H4 (cell line): ENCODE measurements at places on chromosomes 2 and 18. TPM values are rescaled to one million over a fixed set of nuclear protein-coding genes. Genes with fewer than 3 reads are reported as not detected.

- no peak for DNase-seq
Measured at GRCh38 chr2:25417715-25418369, 76.1 kb upstream of the DNMT3A start.

DNA sequence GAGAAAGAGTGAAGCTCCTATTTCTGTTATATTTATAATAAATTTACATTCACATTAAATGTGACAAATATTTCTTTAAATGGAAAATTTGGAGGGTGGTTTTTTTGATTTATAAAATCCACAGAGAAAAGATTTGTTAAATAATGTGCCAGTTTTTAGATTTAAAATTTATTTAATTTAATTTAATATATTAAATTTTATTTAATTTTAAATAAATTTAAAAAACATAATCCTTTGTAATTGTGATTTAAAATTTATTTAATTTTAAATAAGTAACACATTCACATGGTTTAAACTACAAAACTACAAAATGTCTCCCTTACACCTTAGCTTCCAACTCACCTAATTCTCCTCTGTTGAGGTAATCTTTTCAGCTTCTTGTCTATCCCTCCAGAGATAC lies 123.3 kb downstream of the UBE2E3 start:
- no peak for DNase-seq

GRCh38 chr2:63842149-63843061 lies 709 bp downstream of the UGP2 start:
- DNase-seq, result peak; percentile 59

GRCh38 chr2:197245829-197246804 lies 64.5 kb downstream of the ANKRD44 start:
- no peak for DNase-seq

DNA sequence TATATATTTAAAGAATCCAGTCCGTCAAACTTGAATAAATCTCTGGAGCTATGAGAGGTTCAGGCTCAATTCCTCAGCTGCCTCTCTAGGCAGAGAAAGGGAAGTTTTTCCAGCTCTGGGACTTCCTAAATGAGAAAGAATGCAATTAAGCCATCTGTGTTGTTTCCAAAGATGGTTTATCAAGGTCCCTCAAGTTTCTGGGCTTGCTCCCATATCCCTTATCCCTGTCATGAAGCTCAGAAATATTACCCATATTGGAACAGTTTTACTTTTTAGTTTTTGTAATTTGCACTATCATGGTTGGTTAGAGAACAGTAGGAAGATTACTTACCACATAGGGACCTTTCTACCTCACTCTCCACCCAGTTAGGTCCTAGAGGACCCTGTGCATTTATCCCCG lies 1.4 kb downstream of the CNTNAP5 start:
- no peak for DNase-seq

- no peak for DNase-seq
Measured at GRCh38 chr2:206054952-206055351, 31.0 kb downstream of the INO80D start.

GRCh38 chr2:163715199-163715598 lies 20.6 kb downstream of the FIGN start:
- no peak for DNase-seq

DNA sequence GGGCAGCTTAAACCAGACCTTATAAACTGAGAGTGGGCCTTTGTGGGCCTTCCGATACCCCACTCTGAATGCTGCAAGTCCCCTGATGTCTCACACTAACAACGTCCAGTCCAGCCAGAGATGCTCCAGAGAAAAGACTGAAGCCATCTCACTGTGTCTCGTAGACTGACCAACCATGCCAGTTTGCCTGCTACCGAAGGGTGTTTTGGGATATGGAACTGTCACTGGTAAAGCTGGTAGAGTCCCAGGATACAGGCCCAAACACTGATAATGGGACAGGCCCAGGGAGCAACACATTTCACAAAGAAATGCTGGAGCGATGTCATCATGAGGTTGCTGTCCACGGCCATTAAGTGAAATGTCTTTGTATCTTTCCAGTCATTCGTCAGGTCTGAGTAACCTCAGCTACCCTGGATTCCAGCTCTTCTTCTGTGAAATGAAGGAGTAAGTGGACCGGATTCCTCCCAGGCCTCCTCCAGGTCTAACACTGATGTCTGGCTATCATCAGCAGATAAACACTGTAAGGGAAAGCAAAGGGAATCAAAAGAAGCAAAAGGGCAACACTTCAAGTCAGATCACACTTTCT lies 81.6 kb downstream of the SLC5A7 start:
- no peak for DNase-seq

GRCh38 chr2:240410004-240410403 lies 25.5 kb upstream of the GPC1 start:
- DNase-seq, result no peak

- no peak for DNase-seq
Measured at GRCh38 chr18:51498085-51498855, 300.8 kb upstream of the MEX3C start.

DNA sequence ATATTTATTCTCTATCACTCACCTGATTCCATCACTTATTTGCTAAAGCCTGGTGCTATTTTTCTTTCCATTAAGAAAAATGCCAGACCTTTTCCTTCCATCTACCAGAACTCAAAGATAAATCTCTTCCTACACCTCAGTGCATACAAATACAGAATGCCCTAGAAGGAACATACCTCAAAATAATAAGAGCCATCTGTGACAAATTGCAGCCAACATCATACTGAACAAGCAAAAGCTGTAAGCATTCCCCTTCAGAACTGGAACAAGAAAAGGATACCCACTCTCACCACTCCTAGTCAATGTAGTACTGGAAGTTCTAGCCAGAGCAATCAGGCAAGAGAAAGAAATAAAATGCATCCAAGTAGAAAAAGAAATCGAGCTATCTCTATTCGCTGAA lies 315.9 kb upstream of the UBE2E3 start:
- no peak for DNase-seq

DNA sequence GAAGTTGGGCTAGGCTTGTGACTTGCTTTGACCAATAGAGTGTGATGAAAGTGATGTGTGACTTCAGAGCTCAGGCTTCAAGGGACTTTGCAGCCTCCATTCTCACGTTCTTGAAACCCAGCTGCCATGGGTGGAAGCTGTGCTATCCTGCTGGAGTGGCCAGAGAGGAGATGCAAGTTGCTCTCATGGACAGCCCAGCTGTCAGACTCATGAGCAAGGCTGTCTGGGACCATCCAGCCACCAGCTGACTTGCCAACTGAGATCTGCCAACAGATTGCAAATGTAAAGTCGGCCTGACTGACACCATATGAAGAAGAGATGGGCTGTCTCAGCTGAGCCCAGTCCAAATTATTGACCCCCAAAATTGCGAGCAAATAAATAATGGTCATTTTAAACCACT lies 226.4 kb upstream of the CXCR4 start:
- no peak for DNase-seq

GRCh38 chr2:62472312-62472711 lies 33.7 kb downstream of the TMEM17 start:
- DNase-seq, result no peak

DNA sequence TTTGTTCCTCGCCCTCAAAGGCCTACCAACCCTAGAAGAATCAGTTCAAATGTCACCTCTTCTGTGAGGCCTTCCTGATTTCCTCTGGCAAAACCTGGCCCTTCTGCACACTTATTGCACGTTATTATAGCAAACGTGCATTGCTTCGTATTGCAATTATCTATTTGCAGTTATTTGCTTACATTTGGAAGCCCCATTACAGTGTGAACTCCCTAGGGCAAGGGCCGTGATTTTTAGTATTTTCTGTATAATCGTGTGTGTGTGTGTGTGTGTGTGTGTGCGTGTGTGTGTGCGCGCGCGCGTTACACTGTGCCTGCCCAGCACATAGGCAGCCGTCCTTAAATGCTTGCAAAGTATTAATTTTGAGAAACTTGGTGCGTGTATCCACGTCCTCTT lies 460 bp upstream of the SEMA4F start:
- no peak for DNase-seq

- DNase-seq, result no peak
Measured at GRCh38 chr2:210541290-210541902, 15.0 kb upstream of the CPS1 start.

GRCh38 chr2:31558401-31559295 lies 22.1 kb downstream of the SRD5A2 start:
- peak; percentile 72 for DNase-seq

DNA sequence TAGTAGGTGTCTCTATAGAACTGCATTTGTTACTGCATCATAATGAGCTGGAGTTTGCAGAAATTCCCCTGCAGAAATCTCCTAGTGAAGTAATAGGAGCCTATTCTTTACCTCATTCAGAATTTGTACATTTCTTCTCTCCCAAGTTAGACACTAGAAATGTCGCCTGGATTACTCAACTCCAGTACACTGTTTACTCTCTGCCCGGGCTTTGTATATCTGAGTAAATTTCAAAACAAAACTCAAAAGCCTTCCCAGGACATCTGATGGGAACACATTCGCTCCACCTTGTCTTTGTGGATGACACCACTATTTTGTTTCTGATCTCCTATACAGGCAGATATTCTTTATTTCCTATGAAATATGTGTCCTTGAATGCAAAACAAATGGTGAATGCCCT lies 76.8 kb downstream of the POU3F3 start:
- DNase-seq, result no peak

DNA sequence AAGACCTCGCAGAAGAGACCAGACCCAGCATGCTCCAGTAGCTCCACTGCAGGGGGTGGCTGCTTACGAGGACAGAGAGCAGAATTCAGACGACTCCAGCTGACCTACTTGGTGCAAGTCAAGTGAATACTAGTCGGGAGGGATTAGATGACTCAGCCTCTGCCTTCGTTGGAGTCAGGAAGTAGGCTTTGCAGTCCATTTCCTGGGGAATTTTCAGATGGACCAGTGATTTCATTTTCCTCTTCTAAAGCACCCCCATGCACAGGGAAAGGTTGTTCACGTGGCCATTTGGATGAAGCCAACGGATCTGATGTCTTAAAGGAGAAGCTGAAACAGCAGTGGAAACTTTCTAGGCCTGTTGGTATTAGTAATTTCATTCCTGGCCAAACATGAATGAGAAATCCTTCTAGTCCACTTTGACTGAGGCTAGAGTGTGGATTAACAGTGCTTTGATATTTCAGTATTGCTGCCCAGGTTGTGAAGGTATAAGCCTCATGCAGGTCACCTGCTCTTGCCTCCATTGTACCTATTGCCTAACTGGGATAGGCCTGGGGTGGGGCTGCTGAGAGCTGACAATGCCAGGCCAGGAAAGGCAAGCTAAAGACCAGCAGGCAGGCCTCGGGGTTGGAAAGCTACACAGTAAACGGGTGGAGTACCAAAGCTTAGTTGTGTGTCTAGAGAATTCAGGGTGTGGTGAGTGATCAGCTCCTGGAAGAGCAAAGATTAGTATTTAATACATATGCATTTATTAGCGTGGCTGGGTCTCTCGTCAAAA lies 117.6 kb upstream of the FOSL2 start:
- peak; percentile 89 for DNase-seq

- no peak for DNase-seq
Measured at GRCh38 chr2:2809771-2810170, 478.7 kb upstream of the MYT1L start.

DNA sequence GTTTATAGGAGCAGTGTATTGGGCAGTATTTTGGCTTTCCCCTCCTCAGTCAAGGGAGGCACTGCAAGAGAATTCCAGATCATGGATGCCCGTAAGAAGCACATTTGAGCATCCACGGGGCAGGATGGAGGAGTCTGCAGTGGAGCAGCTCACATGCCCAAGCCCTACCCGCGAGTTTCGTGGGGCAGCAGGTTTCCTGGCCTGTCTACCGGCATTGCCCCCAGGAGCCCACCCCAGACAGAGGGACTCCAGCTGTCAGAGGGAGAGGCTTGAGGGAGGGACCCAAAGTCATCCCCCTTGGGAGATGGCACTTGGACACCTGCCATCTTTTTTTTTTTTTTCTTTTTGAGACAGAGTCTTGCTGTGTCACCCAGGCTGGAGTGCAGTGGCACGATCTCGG lies 31.3 kb downstream of the TMEM177 start:
- no peak for DNase-seq

DNA sequence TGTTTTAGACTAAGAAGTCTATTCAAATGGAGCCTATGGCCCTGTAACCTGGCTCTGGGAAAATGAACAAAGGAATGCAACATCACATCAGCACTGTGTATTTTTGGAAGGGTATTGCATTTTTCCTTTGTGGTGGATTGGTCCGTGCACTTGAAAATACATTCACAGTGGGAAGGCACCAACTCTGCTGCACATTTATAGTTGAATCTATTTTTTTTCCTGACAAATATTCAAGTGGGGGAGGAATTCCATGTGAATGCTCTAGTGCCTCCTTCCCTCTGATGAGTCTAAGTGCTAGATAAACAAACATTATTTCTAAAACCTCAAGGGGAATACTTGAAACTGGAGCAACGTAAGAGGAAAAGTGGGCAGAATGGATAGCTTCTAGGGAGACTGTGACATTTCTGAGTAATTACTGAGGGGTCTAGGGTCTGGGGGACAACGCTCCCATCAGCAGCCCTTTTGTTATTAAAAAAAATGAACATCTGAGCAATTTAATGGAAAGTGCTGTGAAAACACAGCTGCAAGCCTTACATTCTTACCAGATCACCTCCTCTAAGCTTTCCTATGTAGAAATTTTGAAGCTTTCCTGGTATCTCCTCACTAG lies 208.2 kb downstream of the SLC8A1 start:
- peak; percentile 18 for DNase-seq

Gene MOCOS
- total RNA-seq, result 18.7 and 19.0 TPM in 2 replicates

Gene RASGRP3
- total RNA-seq, result 3.2 and 6.3 TPM in 2 replicates

Gene TPRKB
- 124 and 136 TPM in 2 replicates for total RNA-seq

Gene FAP
- 2.1 and 3.3 TPM in 2 replicates for total RNA-seq

Gene ANKRD29
- total RNA-seq, result 8.4 and 8.9 TPM in 2 replicates

Gene ALPG
- total RNA-seq, result not detected in 2 replicates

Gene GPR17
- total RNA-seq, result not detected in 2 replicates

Gene MPV17
- total RNA-seq, result 52.9 and 61.7 TPM in 2 replicates

Gene UGT1A10
- not detected in 2 replicates for total RNA-seq

Gene ZNF521
- total RNA-seq, result 6.8 and 8.2 TPM in 2 replicates
